Activated CD8-positive, alpha-beta T cell treated with anti-CD3 and anti-CD28 coated beads, Interleukin-2, amount 10 ng/mL, durations not matched to agents 7 days and 5 days (primary cell): ENCODE measurements at places on chromosomes 3 and 15. TPM values are rescaled to one million over a fixed set of nuclear protein-coding genes. Genes with fewer than 3 reads are reported as not detected.

GRCh38 chr3:71447197-71447596, 136.3 kb downstream of the FOXP1 start:
- DNase-seq = no peak

- no peak for DNase-seq
These were observed 275.4 kb downstream of the NEK10 start for GRCh38 chr3:27093771-27094170.

P2RY1 gene
- 0.44 TPM for total RNA-seq

DNA sequence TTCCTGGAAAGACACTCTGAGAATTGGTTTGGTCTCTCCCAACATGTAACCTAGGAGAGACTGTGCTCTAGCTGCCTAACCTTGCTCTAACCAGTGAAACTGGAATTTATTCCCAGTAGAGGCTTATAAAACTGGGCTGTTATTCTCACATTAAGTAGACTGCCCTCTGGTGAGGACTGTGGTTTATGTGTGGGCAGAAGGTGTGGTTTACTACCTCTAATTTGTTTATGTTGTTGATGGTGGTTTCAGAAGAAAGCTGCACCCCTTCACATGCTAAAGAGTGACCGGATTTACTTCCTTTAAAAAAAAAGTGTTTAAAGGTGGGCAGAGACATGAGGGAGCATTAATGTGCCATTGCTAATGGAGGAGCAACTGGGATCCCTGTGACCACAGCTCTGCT, 273.2 kb downstream of the MECOM start:
- no peak for DNase-seq

DNA sequence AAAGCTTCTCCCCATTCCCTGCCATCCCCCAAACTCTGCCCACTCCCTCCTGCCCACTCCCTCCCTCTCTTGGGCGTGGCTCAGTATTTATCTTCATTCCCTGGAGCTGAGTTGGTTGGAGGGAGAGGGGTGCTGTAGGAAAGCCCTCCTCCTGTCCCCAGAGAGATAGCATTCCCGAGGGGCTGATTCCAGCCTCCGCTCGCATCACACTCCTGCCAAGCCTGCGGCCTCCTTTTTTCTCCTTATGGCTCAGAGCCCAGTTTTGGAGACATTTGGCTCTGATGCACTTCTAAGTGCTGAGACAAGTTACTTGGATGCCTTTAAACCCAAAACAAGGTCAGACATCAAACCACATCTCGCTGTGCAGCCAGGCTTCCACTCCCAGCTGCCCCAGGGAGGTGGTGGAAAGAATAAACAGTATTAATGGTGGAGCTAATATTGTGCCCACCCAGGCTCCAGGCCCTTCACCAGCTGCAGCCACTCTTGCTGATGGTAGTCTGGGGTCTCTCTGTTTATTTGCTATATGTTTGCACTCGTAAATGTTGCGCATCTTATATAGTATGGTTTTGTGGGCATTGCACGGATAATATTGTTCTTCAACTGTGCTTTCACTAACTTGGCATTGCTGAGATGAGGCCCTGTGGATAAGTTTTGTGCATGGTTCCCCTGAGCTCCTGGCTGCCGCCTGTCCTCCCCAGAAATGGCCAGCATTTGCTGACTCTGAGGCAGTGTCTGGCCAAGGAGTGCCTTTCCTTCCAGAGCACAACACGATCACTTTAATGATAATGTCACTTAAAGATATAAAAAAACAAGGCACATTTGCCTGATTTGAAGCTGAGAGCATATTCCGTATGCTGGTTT, 157.2 kb downstream of the LRRC28 start:
- DNase-seq = no peak

DNA sequence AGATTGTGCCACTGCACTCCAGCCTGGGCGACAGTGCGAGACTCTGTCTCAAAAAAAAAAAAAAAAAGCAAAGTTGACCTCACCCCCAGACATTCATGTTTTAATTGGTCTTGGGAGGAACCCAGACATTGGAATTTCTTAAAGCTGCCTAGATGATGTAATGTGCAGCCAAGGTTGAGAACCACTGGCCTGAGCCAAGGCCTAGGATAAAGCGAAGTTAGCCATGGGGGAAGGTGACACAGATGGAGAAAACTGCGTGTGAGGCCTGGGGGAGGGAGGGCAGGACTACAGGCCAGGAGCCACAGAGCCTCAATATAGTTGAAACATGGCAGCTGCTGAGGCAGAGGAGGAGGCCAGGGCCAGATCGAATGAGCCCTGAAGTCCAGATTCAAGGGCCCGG, 21.0 kb downstream of the GLB1 start:
- DNase-seq = no peak

DNA sequence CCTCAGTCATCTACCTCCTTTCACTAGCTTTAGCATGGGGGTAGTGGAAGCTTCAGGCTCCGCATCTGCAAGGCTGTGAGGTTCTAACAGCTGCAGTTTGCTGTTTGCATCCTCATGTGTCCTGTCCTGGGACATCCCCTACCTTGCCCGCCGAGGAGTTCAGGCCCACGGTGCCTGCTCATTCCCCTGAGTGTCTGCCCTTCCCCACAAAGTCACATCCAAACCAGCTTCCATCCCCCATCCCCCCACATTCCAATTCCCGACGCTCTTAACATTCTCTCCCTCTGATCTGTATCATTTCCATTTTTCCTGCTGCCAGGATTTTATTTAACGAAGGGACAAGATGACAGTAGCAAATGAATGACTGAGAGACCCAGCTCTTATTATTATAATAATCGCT, 43.8 kb downstream of the HRH1 start:
- no peak for DNase-seq

- no peak for DNase-seq
These were observed 943.2 kb downstream of the MCTP2 start for GRCh38 chr15:95174301-95175259.

TPRG1 gene
- 1.0 TPM for total RNA-seq

DNA sequence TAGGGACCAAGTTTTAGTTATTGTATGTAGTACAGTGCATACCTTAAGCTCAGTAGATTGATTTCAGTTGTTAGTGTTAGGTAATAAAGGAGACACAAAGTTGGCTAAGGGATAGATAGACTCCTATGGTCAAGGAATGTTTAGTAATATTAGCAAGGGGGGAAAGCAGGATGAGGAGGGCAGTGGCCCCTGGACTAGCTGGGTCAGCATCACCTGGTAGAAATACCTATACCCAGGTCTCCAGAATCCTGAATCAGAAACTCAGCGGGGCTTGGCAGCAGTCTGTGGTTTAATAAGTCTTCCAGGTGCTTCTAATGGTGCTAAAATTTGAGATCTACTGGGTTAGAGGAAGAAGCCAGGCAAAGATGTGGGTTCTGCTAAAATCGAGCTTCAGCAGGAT, 35.0 kb downstream of the BBX start:
- DNase-seq = no peak

GRCh38 chr3:176561826-176562225, 635.5 kb downstream of the TBL1XR1 start:
- DNase-seq = no peak

DNA sequence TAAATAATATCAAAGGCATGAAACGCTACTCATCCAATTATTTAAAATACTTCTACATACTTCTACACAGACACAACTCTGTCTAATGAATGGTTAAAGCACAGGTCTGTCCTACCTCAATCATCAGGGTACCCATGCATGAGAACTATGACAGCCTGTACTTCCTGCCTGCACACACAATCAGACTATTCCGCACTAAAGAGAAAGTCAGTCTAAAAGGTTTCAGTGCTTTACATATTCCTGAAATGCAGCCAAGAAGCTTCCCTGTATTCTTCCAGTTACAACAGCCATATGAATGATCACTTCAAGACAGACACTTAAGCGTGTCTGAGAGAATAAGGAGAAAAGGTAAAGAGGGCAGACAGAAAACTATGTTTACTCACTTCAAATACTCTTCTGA, 58.8 kb downstream of the TUBGCP4 start:
- no peak for DNase-seq

DNA sequence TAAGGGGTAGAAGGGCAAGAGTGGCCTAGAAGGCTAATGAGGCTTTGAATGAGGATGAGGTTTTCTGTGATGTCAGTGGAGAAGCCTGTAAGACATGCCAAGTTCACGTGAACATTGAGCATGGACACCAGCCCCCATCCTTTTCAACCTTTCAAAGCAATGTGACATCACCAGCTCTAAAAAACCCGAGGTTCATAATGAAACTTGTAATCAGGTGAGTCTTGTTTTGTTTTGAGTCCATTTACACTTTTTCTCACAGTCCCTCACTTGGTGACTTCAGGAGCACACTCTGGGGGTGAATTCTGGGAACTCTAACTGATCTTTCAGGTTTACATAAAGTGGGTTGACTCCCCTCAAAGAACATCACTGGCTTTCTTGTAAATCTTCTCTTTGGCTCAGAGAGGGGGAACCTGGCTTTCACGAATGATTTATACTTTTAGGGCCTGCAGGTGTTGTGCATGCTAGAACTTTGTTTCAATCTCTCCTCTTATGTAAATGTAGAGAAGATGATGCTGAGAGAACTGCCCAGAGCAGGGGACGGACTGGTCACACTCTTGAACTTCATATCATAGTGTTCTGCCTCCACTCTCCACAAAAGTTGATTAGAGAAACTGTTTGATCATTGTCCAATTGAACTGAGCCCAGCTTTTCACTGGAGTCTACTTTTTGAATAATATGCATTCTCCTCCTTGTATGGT, 224.7 kb upstream of the SATB1 start:
- DNase-seq = peak; percentile 67
